ENCODE measurements at places on chromosomes 1 and 21.
A peak's percentile ranks its signal among the peaks of the same experiment; 100 is the strongest.

DNA sequence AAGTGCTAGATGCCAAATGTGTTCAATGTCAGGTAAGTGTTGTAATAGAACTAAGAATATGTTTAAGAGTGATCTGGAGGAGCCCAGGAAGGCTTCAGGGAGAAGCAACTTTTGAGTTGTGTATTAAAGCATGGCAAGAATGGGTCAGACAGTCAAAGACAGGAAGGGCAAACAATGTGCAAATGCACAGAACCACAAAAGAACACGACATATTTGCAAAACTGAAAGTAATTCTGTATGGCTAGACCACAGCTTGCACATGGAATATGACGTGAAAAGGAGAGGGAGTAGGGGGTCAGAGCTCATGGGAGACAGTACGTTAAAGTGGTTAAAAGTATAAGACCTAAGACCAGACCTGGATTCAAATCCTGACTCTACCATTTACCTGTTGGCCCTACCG, 7.1 kb upstream of the SORT1 start:
- no peak for DNase-seq

GRCh38 chr1:155773221-155773620, 83.8 kb downstream of the GON4L start:
- no peak for DNase-seq

DNA sequence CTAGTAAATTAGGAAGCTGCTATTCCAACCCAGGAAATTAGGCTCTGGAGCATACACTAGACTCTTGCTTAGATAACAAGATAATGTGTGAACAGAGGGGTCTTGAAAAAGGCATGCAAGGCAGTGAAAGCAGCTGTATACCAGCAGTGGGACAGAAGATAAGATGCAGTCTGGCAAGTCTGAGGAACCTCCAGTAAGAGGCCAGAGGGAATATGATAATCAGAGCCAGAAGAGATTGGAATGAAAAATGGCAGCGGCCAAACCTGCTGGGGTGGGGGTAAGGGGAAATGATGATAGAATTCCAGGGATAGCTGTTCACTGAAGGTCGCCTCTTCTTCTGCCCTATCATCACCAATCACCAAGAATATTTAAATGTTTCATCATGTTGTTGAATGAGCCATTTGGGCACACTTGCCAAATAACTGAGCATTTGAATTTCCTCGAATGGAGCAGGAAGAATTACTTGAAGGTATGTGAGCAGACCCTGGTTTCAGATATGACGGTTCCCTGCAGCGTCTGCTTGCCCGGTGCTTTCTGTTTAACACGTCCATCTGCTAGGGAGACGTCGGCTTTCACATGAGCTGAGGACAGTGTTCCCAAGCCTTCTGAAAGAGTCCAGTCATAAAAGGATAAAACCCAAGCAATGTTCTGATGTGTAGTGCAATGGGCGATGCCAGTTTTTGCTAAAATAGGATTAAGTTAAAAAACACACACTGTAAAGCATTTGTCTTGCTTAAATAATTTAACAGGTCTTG, 173.3 kb downstream of the RWDD3 start:
- DNase-seq = no peak

GRCh38 chr1:240044620-240045019, 47.1 kb upstream of the FMN2 start:
- no peak for DNase-seq

GRCh38 chr1:46612937-46613660, 3.5 kb downstream of the MOB3C start:
- DNase-seq = no peak

DNA sequence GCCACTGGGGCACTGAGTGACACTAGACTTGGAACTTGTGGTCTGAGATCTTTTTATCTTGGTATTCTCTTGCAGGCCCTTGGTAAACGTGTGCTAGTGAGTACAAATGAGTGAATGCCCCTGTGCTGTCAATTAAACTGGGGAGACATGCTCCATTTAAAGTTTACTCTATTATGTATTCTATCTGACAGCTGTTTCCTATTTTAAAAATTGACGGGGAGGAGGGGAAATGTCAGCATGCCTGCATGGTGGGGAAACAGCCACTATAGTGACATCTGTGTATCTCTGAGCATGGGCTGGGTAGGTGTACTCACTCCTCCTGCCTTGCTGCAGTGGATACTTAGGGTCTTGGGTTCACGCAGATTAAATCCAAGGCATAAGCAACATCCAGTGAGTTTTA, 59.0 kb upstream of the IKBKE start:
- DNase-seq = no peak

GRCh38 chr1:156836892-156837291, 20.2 kb upstream of the SH2D2A start:
- DNase-seq = no peak

- no peak for DNase-seq
These were observed 5.8 kb upstream of the SLC44A5 start for GRCh38 chr1:75616436-75617433.

GRCh38 chr1:184187097-184187496, 135.6 kb downstream of the TSEN15 start:
- no peak for DNase-seq

DNA sequence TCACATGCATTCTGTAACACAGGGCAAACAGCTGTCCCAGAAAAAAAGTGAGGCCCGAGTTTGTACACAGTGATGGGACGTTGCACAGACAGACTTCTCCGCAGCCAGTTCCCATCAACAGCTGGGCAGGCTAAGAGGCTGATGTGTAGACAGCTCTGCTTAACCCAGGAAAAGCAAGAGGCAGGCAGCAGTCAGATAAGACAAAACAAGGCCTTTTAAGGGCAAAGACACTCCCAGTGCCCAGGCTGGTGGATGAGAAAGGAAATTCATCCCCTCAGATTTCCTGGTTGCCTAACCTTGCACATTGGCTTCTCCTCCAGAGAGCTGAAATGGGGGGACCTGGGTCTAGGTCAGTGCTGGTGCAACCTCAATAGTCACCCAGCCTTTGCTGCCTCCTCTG, 17.2 kb upstream of the PHLDA3 start:
- DNase-seq = no peak

- no peak for DNase-seq
These were observed 413.2 kb downstream of the PLA2G4A start for GRCh38 chr1:187241971-187242370.

- DNase-seq = peak; percentile 14
These were observed 98.5 kb downstream of the DISC1 start for GRCh38 chr1:231724876-231725647.

GRCh38 chr1:171434717-171435346, 50.5 kb upstream of the PRRC2C start:
- peak; percentile 5 for DNase-seq

DNA sequence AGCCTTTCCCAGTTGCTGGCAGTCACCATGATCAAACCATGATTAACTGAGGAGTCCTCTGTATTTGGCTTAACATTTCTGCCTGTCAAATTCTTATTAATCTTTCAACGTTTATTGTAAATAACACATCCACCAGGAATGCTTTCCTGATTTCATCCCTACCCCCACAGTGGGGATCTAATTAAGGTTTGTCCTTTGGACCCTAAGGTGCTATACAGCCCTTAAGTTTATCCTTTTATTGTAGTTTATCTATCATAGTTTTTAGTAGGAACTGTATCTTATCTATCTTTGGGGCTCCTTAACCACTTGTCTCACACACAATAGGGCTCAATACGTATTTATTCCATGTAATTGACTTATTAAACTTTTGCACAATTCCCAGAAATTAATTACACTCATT, 61.0 kb downstream of the SPATA46 start:
- DNase-seq = no peak

GRCh38 chr1:226903819-226904716, 33.7 kb downstream of the PSEN2 start:
- DNase-seq = no peak

DNA sequence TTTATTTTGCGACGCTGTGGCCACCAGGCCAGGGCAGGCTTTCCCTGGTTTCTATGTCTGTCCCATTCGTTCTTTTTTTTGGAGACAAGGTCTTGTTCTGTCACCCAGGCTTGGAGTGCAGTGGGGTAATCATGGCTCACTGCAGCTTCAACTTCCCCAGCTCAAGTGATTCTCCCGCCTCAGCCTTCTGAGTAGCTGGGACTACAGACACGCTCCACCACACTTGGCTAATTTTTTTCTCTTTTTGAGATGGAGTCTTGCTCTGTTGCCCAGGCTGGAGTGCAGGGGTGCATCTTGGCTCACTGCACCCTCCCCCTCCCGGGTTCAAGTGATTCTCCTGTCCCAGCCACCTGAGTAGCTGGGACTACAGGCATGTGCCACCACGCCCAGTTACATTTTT, 43.4 kb upstream of the WNT4 start:
- DNase-seq = no peak

DNA sequence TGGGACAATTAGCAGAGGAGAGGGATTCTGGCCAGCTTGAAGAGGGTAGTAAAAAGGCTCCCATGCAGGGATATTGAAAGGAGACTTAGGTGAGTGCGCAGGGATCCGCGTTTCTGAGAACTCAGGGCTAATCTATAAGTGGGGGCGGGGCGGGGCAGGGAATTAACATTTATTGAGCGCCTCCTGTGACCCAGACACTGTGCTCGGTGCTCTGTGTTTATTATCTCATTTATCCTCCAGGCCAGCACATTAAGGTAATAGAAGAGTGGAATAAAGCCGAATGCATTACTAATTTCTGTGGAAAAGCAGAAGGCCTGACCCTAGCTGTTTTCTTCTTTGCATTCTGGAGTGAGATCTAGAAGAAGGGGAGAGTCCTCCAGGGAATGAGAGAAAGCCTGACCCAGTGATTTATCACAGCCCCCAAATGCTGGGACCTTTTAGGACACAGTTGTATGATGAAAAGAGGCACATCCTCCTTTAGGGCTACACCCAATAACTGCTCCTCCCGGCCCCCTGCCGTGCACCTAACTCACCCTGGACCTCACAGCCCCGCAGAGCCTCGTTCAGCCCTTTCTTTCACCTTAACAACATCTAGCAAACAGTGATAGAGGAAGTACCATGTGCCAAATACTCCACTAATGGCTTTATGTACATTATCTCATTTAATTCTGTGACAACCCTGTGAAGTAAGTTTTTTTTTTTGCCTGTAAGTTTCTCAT, 317.6 kb downstream of the PBX1 start:
- DNase-seq = no peak

DNA sequence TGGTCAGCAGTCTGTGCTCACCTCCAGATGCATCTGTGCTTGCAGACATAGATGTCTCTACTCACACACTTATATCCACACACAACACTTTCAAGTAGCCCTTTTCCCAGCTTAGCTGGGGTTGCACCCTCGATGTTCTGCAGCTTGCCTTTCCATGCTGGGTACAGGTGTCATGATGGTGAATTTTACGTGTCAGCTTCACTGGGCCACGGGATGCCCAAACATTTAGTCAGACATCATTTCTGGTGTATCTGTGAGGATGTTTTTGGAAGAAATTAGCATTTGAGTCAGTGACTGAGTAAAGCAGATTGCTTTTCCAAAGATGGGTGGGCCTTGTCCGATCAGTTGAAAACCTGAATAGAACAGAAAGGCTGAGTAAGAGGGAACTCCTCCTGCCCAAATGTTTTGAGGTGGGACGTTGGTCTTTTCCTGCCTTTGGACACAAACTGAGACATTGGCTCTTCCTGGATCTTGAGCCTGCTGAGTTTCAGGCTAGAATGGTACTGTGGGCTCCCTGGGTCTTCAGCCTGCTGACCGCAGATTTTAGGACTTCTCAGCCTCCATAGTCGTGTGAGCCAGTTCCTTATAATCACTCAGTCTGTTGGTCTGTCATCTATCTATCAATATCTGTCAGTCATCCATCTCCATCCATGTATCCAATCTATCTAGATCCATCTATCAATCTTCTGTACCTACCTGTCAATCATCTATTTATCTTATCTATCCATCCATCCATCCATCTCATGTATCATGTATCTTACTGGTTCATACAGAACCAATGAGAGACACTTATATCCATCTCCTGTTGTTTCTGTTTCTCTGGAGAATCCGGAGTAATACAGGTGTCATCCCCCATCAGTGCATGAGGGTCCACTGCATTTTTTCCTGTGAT, 12.7 kb upstream of the OBSCN start:
- DNase-seq = no peak

DNA sequence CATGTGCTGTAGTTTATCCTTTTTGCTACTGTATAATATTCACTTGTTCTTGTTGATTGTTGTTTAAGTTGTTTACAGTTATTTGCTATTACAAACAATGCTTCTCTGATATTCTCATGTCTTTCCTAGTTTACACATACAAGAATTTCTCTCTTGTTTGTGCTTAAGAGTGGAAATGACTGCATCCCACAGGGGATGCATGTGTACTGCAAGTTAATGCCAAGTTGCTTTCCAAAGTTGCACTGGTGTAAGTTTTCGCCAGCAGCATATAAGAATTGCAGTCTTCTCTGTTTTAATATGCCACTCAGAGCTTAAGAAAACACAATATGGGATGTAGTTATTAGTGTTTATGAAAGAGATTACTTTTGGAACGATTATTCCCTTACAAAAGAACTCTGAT, 97.7 kb downstream of the NEK7 start:
- no peak for DNase-seq

- DNase-seq = no peak
These were observed 351 bp downstream of the MIXL1 start for GRCh38 chr1:226223786-226224244.

DNA sequence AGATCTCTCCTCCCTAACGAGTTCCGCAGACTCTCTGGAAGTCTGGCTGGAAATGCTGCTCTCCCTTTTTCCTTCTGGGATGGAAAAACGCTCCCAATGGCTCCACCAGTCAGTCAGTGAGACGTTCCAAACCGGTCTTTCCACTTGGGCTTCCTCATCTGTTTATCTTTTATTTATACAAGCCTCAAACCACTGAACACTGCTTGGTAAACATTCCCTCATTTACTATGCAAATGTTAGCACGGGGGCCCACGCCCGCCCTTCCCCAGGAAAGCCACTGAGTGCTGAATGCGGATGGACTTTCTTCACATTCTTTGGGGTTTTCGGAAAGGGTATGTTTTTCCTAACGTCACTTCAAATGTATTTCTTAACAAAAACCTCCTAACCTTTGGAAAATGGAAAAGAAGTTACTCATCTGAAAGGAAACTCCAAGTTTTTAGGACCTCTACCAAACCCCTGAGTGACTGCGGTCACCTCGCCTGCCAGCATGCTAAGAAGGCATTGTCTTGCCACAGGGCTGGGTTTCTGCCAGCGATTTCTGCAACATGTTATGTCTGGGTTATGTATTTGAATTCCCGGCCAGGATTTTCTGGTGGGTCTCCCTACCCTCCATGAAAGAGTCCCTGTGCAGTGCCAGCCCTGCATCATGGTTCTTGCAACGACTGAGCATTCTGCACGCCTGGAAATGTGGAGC, 14.0 kb upstream of the UMODL1 start:
- peak; percentile 99 for DNase-seq

GRCh38 chr1:167483790-167484189, 34.5 kb downstream of the CD247 start:
- no peak for DNase-seq

DNA sequence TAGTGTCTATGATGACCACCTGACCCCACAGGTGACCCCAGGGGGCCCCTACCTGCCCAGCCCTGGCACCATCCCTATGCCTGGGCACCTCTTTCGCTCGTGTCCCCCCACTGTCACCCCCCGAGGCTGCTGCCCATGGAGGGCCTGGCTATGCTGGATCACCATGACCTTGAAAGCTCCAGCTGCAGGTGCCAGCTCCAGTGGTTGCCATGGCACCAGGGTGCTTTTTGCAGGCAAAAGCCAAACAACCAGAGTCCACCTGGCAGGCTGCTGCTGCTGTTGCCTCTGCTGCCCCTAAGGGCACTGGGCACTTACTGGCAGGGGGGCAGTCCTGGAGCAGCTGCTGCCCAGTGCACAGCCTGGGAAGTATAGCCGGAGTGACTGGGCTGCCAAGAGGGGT, 21.7 kb downstream of the ETNK2 start:
- peak; percentile 29 for DNase-seq
